ENCODE measurements at places on chromosomes 3 and 15. TPM values are rescaled to one million over a fixed set of nuclear protein-coding genes. Genes with fewer than 3 reads are reported as not detected.

DNA sequence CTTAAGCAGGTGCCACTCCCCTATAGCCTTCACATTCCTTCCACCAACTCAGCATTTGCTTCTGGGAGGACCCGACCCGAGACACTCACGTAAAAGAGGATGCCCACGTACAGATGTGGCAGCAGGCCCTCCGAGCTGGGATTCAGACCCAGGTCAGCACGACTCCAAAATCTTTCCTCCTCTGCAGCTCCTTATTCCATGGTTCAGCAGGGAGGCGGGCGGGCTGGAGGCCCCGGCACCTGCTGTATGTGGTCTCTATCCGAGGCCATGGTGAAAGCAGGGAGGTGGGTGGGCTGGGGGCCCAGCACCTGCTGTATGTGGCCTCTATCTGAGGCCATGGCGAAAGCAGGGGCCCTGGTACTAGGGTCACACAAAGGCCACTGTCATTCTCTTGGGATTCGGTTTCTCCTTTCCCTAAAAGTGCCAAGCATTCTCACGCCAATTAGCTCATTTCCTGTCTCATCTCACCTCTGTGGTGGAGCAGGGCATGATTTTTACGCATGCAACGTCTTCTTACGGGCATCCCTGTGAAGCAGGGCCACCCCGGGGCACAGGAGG is 5.9 kb upstream of the MUC4 start:
- no peak for DNase-seq

DNA sequence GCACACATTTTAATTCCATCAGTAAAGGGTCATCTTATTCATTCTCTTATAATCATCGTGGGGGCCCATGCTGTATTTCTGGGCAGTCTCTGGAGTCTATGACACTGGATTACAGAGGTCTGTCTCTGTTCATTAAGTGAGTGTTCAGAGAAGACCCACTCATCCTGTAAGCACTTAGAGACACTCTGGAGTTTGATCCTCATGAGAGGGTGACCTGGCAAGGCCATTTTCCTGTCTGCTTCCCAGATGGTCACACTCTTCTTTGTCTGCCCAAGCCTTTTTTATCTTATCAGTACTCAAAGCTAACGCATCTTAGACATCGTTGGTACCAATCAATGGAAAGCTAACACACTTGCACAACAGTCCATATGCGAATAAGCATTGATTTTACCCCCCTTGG is 333.1 kb downstream of the RORA start:
- DNase-seq = no peak

DNA sequence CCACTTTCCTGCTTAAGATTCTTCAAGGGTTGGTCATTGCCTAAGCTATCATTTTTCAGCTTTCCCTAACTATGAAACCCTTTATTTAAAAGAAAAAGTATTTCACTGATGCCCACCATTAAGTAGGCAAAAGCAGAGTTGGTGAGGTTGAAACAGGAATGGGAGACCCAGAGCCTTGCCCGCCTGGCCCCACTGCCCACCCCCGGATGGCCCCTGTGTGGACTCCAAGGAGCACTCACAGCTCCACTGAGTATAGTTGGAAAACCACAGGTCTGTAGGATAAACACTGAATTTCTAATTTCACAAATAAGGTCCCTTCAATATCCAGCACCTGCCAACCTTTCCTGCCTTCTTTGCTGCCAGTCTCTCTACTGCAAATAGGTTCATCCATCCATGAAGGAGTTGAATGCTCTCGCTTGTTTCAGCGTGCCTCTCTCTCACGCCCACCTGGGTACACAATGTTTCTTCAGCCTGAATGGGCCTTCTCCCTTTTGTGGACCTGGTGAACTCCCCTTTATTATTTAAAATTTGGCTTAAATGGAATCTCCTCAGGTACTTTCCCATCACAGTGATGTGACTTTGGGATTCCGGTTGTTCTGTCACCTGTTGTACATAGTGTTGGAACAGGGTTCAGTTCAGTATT is 8.7 kb upstream of the ACAP2 start:
- no peak for DNase-seq

- no peak for DNase-seq
These were observed 46.3 kb upstream of the ACAN start for GRCh38 chr15:88756921-88757320.

GRCh38 chr3:169264711-169265110 is 398.8 kb downstream of the MECOM start:
- DNase-seq = no peak

DNA sequence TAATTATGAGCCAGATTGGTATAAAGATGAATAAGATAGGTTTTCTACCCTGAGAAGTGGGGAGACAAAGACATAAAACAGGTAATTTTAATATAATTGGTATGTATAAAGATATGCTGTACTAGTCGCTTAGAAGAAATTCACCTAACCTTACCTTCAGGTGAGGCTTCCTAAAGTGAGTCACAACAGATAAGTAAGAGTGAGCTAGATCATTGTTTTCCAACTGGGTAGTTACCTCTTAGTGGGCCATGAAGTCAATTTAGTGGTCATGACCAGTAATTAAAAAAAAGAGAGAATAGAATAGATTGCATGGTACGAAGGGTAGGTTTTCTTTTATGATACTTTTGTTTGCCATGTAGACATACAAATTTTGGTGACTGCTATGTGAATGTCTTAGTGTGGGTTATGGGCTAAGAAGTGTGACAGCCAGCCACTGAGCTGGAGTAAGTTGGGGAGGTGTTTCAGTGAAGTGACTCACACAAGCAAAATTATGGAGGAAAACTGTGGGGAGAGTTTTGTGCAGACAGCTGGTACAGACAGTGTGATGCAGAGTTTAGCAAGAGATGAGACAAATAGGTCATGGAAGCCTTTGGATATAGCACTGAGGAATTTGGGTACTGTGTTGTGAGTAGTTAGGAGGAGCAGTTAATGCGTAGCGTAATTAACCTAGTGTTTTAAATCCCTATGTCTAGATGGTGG is 8.2 kb downstream of the TRNT1 start:
- DNase-seq = no peak

DNA sequence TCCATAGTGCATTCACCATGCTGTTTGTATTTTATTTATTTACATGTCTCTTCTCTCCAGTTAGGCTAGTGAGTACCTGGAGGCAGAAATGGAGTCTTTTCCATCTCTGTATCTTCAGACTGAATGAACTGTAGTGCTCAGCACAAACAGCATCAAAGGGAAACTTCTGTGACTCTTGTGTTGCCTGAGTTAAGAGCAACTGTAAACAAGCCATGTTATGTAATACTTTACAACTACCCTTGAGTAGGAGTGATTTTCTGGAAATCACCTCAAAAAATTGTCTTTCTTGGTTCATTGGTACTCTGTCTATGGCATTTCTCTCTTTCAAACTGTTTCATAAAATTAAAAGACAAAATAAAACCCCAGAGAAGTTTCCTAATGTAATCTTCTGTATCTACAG is 258.3 kb downstream of the CGGBP1 start:
- no peak for DNase-seq

GRCh38 chr3:117399311-117400078 is 689.9 kb downstream of the TUSC7 start:
- DNase-seq = no peak

DNA sequence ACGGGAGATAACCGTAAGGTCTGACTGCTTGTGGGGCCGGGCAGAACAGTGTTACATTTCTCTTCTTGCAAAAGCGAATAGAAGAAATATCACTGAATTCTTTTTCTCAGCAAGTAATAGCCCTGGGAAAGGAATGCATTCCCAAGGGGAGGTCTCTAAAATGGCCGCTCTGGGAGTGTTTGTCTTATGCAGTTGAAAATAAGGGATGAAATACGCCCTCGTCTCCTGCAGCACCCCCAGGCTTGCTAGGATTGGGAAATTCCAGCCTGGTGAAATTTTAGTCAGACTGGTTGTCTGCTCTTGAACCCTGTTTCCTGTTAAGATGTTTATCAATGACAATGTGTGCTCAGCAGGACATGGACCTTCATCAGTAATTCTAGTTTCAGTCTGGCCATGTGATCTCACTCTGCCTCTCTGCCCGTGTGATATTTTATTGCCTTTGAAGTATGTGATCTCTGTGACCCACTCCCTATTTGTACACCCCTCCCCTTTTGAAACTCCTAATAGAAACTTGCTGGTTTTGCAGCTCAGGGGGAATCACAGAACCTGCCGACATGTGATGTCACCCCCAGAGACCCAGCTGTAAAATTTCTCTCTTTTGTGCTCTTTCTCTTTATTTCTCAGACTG is 715.6 kb downstream of the ROBO1 start:
- DNase-seq = no peak

DNA sequence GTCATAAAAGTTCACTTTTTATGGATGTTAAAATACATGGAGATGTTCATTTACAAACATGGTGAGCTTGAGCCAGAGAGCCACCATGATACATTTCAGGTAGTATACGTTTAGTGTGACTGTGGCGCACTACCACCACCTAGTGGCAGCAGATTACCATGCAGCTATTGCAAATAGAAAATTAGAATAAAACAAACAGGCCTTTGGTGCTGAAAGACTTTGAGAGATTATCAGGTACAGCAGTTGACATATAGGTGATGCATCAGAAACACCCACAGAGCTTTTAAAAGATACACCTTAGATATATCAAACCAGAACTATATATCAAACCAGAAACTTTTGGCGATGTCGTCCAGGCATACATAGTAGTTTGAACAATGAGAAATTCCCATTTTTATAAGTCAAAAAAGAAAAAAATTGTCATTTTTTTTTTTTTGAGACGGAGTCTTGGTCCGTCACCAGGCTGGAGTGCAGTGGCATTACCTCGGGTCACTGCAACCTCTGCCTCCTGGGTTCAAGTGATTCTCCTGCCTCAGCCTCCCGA is 42.0 kb upstream of the ICE2 start:
- peak; percentile 70 for DNase-seq

GRCh38 chr3:124878561-124879336 is 8.4 kb downstream of the ITGB5 start:
- DNase-seq = no peak

DNA sequence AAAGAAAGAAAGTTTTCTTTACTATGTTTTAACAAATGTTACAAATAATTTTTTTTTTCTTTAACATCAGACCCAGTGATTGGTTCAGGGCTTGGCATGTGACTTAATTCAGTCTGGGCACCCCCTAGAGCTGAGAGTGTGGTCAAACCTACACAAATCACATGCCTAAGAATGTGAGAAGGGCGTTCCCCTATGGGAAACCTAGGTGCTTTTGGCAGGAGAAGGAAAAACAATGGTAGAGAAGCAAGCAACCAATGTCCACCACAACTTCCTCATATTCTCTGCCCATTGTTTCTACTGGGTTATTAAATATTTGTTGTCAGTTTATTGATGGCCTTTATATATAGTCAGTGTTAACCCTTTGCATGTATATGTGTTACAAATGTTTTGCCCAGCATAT is 21.4 kb upstream of the PIAS1 start:
- DNase-seq = no peak

DNA sequence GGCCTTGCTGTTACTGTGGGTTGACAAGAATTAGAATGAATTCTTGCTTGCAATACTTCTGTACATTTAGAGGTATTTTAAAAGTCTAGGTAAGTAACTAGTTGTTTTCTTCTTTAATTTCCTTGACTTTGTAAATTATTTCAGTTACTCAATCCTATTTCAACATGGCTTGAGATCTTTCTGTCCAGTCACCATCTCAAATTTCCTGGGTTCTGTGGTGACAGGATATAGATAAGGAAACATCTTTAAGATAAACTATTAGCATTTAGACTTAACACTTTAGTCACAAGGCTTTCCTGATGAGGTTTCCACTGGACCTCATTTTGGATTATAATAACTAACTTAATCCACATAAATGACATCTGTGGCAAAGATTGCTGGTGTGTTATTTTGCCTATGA is 195.9 kb upstream of the DPH6 start:
- DNase-seq = no peak

DNA sequence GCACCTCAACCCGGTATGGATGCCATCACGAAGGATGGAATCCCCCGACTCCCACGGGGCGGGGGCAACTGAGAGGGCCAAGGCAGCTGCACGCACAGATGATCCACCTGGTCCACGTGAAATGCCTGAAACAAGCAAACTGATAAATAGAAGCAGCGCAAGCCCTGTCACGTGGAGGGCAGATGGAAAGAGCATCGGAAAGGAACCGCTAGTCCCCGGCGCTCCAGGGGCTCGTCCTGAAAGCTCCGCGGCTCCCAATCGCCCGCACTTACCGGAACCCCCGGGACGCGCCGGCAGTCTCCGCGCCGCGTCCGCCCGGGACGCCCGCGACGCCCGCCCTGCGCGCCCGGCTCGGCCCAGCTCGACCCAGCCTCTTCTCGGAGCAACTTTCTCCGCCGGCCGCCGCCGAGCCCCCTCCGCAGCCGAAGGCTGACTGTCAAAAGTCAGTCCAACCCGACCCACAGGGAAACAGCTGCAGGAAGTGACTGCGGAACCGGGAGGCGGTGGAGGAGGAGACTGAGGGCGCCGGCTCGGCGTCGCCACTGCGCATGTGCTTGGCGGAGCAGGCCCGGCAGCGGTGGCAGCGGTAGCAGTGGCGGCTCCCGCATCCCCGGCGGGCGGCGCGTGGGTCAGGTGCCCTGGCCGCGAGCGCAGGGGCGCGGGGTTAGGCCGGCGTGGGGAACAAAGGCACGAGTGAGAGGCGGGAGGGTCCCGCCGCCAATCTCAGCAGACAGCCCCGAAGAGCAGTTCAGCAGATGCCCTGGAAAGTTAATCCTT is at the start of gene ZMAT3:
TSS of gene ZMAT3 (minus strand) at position 487 of the 777 bp plus-strand sequence. CDS start 4,057 bp downstream, outside the sequence.
- DNase-seq = peak; percentile 87

DNA sequence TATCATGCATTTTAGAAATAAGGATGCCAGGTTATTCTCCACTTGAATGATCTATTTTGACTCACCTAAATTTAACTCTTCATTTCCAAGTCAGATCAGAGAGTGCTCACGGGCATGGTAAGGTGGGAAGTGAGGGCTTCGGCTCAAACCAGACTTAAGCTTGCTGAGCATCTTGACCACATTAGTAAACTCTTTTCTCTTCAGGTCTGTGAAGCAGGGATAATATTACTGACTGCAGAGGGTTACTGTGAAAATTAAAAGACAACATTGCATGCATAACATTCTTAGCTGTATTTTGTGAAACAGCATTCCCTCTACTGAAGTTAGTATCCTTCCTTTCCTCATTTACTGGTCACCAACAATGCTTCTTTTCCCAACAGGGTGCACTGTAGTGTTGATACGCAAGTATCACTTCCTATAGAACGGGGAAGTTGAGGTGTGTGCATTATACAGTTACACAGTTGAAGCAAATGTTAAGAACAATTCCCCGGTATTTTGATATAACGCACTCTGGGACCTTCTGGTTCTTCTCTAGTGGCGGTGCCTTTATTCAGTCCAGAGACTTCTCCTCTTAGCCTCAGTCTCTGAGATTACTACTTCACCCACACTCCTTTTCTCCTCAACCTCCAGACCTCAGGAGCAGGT is 74.1 kb upstream of the MNS1 start:
- no peak for DNase-seq

GRCh38 chr3:31305340-31305739 is 227.4 kb upstream of the STT3B start:
- DNase-seq = no peak

Gene VILL
- total RNA-seq = 14.7 TPM

Gene FGD5
- total RNA-seq = not detected

Gene CDCP1
- total RNA-seq = 0.96 TPM

Gene ZNF385D
- not detected for total RNA-seq

Gene ILDR1
- total RNA-seq = not detected

Gene PLSCR2
- not detected for total RNA-seq

Gene RTP3
- not detected for total RNA-seq

Gene MORC1
- total RNA-seq = not detected
